ENCODE measurements at places on chromosomes 2 and 18. TPM values are rescaled to one million over a fixed set of nuclear protein-coding genes. Genes with fewer than 3 reads are reported as not detected.

DNA sequence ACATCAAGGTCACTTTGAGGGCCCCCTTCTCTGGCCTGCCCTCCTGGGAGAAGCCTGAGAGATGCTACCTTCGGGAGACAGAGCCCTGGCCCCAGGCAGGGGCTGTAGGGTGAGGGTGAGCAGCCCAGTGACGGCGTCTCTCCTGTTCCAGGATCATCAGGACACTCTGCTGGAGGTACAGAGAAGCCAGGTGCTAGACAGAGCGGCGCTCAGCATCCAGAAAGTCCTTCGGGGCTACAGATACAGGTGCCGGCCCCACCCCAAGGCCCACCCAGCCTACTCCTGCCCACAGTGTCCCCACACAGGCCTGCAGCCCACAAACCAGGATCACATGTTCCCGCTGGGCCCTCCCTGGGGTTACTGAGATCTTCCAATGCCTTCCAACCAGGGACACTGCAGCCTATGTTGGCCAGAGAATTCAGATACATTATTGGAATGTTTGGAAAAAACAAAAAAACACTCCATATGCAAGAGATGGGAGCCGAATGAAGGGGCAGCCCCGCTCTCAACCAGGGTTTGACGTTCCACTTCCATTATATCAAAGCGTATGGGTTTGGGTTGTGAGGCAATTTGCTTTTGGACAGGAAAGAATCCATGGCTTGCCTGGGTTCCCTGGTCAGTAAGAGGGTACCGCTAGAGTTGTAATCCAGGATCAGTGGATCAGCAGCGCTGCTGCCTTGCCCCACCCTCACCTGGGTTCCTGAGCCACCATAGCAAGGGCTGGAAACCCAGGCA is 49.5 kb upstream of the GPR17 start:
- no peak for DNase-seq
- no peaks in the 10 kb centered on the region for H3K4me1 ChIP-seq
- no peak overlapping the region for H3K27ac ChIP-seq
- no peak overlapping the region for H3K4me3 ChIP-seq
- H3K27me3 ChIP-seq = no peaks in the 10 kb centered on the region
- H3K36me3 ChIP-seq = no peaks in the 10 kb centered on the region

GRCh38 chr2:180145163-180145562 is 138.1 kb upstream of the CWC22 start:
- no peak overlapping the region for H3K4me3 ChIP-seq
- H3K36me3 ChIP-seq = no peaks in the 10 kb centered on the region
- no peaks in the 10 kb centered on the region for H3K4me1 ChIP-seq
- no peak overlapping the region for H3K27ac ChIP-seq
- no peak for DNase-seq
- no peaks in the 10 kb centered on the region for H3K27me3 ChIP-seq

DNA sequence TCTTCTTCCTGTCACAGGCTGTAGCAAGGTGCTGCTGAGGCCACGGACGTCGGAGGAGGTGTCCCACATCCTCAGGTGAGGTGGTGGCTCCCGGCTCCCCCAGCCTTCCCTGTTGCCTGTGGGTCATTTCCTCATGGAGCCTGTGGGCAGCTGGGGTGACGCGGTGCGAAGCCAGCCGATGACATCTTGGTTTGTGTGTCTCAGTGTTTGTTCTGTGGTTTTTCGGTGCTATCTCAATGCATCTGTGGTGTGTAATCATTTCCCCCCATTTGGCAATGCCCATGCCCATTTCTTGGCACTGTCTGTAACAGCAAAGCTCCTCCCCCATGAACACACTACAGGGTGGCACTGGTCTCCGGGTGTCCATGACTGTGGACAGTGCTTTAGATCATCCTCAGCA is 6.6 kb downstream of the D2HGDH start:
- H3K4me1 ChIP-seq = peaks cover 17% of the 10 kb centered on the region
- H3K27ac ChIP-seq = no peak overlapping the region
- no peaks in the 10 kb centered on the region for H3K27me3 ChIP-seq
- H3K4me3 ChIP-seq = no peak overlapping the region
- peaks cover 22% of the 10 kb centered on the region for H3K36me3 ChIP-seq

- no peak for DNase-seq
- H3K4me1 ChIP-seq = peaks cover 23% of the 10 kb centered on the region
- no peaks in the 10 kb centered on the region for H3K27me3 ChIP-seq
- H3K36me3 ChIP-seq = no peaks in the 10 kb centered on the region
- H3K4me3 ChIP-seq = no peak overlapping the region
Observed at GRCh38 chr2:148720501-148721001, 76.0 kb downstream of the EPC2 start.

- no peak overlapping the region for H3K27ac ChIP-seq
- H3K27me3 ChIP-seq = no peaks in the 10 kb centered on the region
- no peak overlapping the region for H3K4me3 ChIP-seq
- peaks cover 5% of the 10 kb centered on the region for H3K4me1 ChIP-seq
Observed at GRCh38 chr2:240972201-240972600, 26.2 kb upstream of the SNED1 start.

TMEM17 gene
- total RNA-seq = not detected

MOGAT1 gene
- not detected for total RNA-seq

UGT1A9 gene
- total RNA-seq = not detected
